ENCODE measurements at places on chromosomes 7 and 10.

DNA sequence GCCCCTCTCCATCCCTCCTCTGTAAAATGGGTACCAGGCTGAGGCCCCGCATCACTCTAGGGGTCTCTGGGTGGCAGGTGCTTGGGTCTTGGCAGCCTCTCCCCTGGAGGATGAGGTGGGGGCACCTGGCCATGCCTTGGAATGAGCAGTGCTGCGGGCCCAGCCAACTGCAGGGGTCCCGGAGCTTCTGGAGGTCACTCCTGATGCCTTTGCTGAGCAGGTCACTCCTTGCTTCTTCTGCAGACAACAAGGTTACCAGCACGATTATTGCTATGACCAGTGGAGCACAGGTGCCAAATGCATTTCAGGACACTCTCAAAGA lies 22.4 kb upstream of the ZNF488 start:
- no peak for DNase-seq

GRCh38 chr10:24722676-24723385 lies 856 bp downstream of the ARHGAP21 start:
- peak; percentile 72 for DNase-seq

- no peak for DNase-seq
These were observed 334.5 kb upstream of the SORCS1 start for GRCh38 chr10:107498983-107499382.

DNA sequence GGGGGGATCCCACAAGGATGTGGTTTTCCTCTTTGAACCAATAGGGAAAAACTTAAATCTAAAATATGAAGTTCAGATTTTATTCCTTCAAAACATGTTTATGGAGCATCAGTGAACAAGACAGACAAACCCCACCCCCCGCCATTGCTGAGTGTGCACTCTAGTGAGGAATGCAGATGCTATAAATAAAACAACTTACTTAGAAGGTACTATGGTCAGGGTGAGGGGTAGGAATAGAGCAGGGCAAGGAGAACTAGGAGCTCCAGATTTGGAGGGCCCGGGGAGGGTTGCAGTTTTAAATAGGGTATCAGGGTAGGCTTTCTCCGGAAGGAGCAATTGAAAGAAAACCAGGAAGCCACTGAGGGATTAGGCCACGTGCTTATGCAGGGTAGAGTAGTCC lies 47.9 kb downstream of the CELF2 start:
- DNase-seq, result no peak

GRCh38 chr10:43939389-43939938 lies 290.8 kb upstream of the ZNF32 start:
- no peak for DNase-seq

DNA sequence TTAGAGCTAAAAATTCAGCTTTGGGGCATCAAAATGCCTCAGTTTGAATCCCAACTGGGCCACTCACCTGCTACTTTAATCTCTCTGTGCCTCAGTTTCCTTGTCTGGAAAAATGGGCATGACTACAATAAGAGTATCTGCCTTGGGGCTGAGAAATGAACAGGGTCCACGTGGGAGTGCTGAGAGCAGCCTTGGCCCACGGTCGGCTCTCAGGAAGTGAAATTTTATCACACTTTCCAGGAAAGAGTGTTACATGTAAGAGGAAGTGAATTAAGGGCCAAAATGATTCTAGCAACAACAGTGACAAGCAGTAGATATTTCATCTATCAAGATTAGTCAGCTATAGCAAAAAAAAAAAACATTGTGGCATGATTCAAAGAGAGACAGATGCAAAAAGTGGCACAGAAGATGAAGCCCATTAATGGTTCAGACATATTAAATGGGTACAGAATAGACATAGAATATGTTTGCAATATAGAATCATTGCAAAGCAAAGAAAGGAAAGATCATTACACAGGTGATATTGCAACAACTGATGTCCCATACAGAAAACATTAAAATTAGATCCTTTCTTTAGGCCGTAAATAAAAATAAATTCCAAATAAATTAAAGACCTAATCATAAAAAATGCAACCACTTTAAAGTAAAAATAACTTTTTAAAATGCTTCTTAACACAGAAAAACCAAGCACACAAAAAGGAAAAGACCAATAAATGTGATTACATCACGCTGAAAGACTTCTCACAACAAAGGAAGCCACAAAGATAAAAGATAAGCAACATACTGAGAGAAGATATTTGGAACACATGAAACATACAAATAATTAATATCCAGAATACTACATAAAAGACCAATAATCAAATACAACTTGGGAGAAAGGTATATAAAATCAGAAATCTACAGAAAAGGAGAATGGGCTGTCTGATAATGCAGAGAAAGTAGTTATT lies 4.3 kb downstream of the TMEM273 start:
- DNase-seq, result peak; percentile 4

GRCh38 chr10:128859738-128860386 lies 607.2 kb upstream of the MGMT start:
- no peak for DNase-seq

- peak; percentile 5 for DNase-seq
These were observed 697 bp upstream of the SNX13 start for GRCh38 chr7:17940951-17941431.

GRCh38 chr7:157446322-157446721 lies 109.5 kb downstream of the DNAJB6 start:
- no peak for DNase-seq

- DNase-seq, result no peak
These were observed 19.7 kb downstream of the PDGFA start for GRCh38 chr7:499853-500485.

GRCh38 chr10:85811405-85811804 lies 555.2 kb downstream of the GRID1 start:
- DNase-seq, result no peak

DNA sequence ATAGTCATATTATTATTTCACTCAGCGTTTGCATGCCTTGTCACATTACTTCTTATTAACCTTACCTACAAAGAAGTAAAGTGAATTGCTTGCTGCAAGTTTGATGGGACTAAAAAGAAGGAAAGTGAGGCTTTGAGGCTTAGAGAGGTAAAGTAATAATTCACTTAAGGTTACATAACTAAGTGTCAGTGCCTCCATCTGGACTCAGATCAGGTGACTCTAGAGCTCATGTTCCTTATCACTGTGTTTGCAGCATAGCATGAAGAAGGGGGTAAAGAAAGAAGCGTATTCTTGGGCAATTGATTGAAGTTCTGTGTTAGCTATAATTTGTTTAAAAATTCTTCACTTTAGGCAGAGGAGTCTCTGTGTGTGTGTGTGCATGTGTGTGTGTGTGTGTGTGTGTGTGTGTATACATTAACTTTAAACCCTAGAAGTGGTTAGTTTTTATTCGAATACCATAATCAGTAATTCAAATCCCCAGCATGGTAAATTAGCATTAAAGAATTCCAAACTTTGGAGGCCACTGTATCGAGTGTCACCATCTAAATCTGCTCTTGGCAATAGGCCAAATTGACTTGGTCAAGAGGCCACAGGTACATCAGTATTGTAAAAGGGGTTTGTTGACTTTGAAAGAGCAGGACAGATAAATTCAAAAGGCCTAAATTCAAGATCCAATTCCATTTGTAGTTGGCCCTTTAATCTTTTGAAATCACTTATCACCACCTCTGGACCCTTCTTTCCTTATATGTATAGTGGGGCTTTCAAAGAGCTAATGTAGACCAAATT lies 2.2 kb upstream of the PON3 start:
- no peak for DNase-seq

- no peak for DNase-seq
These were observed 4.5 kb downstream of the ARID5B start for GRCh38 chr10:61905837-61906561.

- DNase-seq, result no peak
These were observed 48.0 kb downstream of the BRAF start for GRCh38 chr7:140876519-140877248.

- no peak for DNase-seq
These were observed 71.4 kb downstream of the TCF7L2 start for GRCh38 chr10:113021268-113022040.

DNA sequence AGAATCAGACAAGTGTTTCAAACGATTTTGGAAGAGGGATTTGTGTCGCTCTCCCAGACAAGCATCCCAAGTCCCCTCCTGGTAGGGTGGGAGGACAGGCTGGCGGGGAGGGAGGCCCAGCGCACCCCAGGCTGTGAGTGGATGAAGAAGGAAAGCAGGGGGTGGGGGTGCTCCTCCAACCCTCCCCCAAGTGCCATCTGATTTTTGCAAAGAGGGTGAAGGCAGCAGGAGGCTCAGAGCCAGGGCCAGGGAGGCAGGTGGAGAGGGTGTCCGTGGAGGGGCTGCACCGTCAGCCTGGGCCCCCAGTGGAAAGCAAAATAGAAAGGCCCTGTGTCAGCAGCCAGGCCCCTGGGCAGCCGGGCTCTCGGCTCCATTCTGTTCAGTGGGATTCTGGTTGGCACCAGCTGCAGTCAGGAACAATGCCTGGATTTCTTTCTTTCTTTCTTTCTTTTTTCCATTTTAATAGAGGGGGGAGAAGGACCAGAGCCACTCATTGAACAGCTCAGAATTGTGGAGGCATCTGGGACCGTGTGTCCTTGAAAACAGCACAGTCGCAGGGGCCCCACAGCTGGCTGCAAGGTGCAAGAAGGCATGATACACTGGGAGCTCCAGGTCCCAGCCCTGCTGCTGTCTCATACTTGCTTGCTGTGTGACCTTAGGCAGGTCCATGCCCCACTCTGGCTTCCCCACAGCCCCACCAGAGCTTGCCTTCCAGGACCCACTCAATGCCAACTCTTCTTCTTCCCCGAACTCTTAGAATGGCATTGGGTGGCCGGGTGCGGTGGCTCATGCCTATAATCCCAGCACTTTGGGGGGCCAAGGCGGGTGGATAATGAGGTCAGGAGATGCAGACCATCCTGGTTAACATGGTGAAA lies 7.1 kb upstream of the ZMIZ1 start:
- no peak for DNase-seq

DNA sequence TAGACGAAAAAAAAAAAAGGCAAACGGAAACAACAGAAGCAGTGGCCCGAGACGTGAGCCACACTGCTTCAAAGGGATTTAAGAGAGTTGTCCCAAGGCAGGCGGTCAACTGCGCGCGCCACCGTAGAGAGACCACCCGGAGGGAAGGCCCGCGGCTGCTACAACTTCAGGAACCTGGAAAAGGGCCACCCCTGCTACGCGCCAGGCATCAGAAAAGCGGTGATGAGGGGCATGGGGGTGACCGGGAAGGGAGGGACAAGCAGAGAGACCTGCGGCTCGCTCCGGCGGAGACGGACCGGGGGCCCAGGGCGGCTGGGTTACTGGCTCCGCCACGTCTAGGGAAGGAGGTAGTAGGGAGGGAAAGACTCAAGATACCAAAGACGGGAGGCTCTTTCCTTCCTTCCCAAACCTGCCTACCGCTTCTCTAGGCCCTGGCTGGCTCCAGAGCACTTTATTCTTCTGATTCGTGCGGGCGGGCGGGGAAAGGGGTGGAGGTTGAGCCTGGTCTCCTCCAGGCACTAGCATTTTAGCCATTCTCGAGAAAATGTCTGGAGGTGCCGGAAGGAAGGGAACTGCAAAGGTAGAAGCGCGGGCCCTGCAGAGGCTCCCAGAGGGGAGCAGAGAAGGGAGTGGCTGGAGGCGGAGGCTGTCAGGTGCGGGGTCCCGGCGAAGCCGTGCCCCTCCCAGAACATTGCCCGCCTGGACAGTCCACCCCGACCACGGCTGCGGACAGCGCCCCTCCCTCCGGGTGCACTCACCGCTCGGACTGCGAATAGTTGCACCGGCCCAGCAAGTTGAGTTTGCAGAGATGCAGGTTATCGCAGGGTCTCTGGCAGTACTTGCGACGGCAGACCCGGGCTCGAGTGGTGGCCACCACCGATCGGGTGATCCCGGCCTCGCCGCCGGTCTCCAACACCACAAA lies 993 bp downstream of the ZC3HAV1 start:
- DNase-seq, result peak; percentile 22

GRCh38 chr10:91422915-91423314 lies 12.8 kb downstream of the HECTD2 start:
- DNase-seq, result no peak

DNA sequence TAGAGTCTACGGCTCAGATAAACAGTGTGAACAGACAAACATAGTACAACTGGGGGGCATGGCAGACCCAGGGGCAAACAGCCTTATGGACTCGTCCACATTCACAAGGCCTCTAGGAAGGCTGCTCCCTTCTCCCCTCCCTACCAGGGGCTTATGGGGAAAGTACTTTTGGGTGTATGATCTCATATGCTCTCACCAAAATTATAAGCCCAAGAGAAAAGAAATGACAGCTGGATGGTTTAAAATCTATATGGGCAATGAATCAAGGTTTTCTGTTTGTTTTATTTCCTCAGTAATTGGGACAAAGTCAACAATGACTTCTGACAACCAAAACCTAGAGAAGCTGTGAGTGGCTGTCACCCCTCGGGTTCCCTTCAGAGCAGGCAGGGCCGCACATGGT lies 144.4 kb downstream of the PKD1L1 start:
- no peak for DNase-seq

GRCh38 chr7:117489911-117490310 lies 10.1 kb downstream of the CFTR start:
- no peak for DNase-seq

GRCh38 chr7:112224186-112224585 lies 17.7 kb downstream of the ZNF277 start:
- DNase-seq, result no peak

DNA sequence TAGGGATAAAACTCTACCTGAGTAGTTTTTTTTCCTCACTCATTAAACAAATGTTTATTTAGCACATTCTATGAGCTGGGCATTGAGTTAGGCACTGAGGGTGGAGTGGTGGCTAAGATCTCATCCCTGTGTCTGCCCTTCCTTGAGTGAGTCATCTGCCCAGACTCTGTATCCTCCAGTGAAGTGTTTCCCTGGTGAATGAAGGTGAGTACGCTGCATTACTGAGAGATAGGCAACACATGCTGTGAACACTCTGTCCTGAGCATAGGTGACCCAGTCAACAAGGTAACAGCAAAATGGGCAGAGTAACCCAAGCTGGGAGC lies 5.8 kb downstream of the PITX3 start:
- DNase-seq, result no peak

- no peak for DNase-seq
These were observed 158.1 kb upstream of the CHST15 start for GRCh38 chr10:124251317-124252065.

- no peak for DNase-seq
These were observed 123.8 kb upstream of the PDSS1 start for GRCh38 chr10:26573674-26574073.

DNA sequence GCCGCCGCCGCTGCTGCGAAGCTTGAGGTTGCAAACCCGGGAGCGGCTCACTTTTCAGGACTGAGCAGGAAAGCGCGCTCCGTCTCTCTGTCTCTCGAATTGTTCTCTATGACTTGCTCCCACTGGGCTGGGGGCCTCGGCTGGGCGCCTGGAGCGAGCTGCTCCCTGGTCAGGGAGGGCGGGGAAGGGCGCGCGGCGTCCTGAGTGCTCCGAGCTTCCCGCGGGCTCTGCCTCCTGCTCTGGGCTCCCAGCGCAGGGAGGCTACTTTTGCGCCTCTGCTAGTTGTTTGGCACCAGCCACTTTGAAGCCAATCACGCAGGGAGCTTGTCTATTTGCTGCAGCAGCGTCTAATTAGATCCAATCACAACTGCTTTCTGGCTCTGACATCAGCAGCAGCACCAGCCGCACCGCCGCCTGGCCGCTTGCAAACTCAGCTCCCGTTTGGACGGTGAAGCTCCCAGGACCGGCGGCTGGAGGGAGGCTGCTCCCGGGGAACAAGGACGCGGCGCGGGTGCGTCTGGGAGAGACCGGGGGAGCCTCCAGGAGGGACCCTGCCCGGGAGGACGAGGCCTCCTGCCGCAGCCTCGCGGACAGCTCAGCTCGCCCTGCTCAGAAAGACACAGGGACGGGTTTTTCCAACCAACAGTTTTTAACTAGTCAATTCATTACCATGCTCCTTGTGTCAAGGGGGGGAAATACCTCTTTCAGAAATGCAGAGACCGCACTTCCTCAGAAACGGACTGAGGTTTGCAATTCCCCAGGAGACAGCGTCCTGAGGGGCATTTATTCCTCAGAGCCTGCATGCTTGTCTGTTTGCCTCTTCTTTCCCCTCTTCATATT lies at the start of gene ADARB2:
TSS of gene ADARB2 (minus strand) at position 304 of the 840 bp plus-strand sequence.
- DNase-seq, result peak; percentile 72

All from umbilical cord (tissue), 2 donors.